NCI-H526 treated with DMSO at 0.1 percent for 48 hours (cell line): ENCODE measurements at places on chromosomes 2 and 18.

DNA sequence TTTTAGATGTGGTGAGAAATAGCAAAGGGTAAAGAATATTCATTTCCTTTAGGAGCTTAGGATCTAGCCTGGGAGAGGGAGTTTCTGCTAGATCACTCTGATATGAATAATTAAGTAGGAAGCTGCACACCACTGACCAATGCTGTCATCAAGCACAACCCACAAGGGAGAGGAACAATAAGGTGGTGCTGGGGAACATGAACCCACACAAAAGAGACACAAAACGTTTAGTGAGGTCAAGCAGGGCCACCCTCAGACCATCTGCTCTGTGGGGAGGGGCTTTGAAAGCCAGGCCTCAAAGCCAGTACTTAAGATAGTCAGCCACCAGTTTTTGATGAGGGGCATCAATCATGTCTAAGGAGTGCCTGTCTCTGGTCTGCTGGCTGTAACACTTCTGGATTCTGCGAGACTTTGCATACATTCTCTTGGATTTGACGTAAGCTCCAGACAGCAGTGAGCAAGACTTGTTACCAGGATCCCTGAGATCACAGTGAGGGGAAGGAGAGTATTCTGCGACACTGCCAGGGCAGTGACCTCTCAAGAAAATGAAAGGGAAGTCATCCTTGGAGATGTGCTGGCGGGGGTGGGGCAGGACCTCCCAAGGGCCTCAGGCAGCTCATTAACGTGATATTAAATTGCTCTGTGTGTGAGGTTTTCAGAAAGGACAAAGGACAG lies 127.0 kb downstream of the CCBE1 start:
- no peak for DNase-seq

DNA sequence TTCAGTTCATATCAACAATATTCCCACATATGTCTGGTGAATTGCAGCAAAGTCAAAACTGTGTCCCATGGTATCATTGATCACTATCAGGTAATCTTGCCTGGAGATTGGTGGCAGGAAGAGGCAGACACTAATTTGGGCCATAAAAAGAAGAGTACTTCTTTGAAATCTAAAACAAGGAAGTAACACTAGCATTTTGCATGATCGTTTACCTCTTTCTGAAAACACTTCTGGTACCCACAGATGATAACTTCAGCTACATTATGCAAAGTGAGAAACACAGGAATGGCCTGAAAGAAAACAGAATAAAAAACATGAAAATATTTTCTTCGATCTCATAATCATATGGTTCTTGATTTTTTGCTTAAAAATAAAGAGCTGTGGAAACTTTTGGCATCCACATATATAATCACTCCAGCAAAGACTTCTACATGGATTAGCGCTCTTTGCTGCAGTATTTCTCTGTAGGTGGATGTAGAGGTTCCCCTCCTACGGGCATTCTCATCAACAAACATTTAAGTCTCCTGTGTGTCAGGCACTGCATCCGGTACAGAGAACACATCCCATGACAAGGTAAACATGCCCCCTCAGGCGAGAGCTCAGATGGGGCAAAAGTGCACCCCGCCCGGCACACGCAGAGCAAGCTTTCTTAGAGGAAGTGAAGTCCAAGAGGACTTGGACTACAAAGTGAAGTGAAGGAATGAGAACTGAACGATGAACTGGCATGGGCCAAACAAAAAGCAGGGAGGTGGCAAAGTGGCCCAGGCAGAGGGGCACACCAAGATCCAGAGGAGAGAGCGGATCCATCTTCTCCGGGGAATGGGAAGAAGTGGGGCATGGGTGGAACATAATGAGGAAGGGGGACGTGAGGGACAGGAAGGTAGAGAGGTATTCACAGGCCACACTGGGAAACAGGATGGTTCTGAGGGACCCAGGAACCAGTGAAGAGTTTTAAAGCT lies 68.0 kb upstream of the RIOK3 start:
- no peak for DNase-seq

- peak; percentile 47 for DNase-seq
These were observed 140.4 kb upstream of the VRK2 start for GRCh38 chr2:57906152-57906732.

DNA sequence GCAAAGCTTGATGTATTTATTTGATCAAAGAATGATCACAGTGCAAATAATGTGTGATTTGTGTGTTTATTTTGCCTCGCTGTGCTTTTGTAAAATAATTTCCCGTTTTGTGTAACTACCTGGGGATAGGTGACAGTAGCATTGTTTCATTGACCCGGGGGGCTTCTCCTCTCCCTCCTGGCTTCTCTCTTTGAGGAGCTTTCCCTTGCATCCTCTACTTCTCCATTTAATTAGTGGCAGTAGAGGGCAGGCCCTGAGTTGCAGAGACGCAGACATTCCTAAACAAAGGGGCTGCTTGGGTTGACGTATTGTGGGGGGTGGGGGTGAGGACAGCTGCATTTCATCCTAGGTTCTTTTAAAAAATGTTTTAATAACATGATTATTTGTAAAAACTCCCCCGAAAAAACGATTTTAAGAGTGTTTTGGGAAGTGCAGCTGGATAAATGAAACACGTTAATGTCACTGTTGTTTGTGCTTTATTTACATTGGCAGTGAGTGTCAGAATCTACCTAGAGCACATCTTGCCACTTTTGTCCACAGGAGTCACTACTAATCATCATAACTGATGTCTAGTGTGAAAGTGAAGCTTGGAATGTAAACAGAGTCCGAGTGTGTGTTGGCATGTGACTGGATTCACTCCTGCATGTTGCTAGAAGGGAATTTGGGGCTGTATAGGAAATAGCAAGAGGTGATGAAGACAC lies 2.2 kb downstream of the NEDD4L start:
- peak; percentile 59 for DNase-seq

- no peak for DNase-seq
These were observed 373.4 kb downstream of the METTL4 start for GRCh38 chr18:2197946-2198345.

- no peak for DNase-seq
These were observed 91.4 kb downstream of the COL6A3 start for GRCh38 chr2:237322564-237322963.

DNA sequence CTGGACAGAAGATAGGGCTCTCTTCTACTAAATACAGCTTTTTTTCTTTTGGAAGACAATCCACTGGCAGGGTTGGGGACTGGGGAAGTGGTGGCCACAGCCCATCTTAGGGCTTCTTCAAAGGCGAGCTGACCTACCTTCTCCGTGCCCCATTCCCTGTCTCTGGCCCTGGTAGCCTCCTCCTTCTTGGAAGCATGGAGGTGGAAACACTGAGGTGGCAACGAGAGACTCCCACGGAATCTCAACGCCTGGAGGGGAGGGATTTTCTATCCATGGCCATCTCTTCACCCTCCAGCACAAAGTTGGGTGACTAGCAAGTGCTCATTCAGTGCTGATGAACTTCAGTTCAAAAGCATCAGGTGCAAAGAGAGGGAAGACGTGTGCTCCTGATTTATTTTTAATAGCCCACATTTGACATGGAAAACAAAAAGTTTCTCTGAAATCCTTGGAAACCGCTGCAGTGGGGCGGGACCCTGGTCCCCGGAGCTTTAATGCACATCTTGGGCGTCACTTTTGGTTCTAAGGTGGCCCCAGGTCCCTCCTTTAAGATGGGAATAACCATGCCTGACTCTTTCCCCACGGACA lies 633 bp upstream of the ARMC9 start:
- DNase-seq, result no peak

DNA sequence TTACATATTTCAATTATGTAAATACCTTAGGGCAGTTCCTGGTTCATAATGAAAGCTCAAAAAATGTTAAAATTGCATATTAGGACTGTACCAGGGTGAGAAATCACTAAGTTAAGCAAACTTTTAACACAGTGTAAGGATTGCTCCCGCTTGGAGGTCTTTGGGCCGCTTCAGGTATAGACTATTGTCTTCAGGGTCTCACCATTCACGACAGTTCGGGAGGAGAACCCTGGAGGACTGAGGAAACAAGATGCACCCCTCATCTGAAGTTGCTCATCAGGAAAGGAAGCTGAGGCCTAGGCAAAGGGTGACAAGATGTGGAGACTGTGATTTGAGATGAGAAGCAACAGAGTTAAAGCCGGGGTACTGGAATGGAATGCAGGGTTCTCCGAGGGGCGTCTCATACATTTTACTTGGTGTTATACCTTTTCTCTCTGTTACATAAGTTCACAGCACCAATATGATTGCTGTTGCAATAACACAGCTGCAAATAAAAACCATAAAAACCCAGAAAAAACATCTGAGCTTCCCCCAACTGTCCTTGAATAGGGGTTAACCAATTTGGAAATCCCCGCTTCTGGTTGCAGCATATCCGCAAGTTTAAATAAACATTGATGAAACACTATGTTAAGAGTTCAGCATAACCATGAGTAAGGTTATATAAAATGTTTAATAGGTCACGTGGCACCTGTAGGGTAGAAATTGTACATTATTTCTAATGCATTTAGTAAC lies 40.1 kb downstream of the FBXO48 start:
- DNase-seq, result no peak

- DNase-seq, result no peak
These were observed 115.7 kb upstream of the OSR1 start for GRCh38 chr2:19474128-19474527.

GRCh38 chr2:179974761-179975160 lies 32.3 kb downstream of the CWC22 start:
- no peak for DNase-seq

DNA sequence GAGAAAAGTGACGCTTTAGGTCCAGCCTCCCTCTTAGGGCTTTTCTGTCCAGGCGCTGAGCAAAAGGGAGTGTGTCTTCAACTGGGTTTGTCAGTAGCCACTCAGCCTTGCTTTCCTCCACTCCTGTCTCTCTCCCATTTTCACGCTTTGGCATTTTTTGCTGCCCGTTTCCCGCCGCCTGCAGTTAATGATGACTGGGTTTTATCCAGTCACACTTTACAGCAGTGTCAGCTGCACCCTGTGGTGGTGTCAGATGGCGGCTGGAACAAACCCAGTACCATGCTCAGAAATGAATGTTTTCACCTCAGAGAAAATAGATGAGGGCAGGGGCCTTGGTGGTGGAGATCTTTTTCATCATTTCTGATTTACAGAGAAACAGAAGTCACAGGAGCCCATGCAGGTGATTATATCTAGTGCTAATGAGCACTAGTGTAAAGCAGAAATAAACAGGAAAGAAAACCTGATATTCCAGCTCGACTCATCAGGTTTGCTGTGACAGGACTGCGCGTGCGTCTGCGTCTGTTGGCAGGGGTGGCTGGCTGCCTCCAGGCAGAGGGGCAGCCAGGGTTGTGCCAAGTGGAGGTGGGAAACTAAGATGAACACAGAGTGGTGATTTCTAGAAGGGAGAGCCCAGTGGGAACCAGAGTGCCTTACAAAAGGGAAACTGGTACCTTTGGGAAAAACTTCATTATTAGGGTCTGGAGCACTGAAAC lies 139.9 kb downstream of the TANC1 start:
- DNase-seq, result no peak

GRCh38 chr2:85314884-85315242 lies 12.9 kb downstream of the TGOLN2 start:
- no peak for DNase-seq

GRCh38 chr2:241966647-241967466 lies 97.3 kb downstream of the RTP5 start:
- no peak for DNase-seq

- no peak for DNase-seq
These were observed 50.0 kb downstream of the HDLBP start for GRCh38 chr2:241265506-241265905.
